IMR-90 (cell line): ENCODE measurements at places on chromosomes 12 and 14. TPM values are rescaled to one million over a fixed set of nuclear protein-coding genes. Genes with fewer than 3 reads are reported as not detected.

DNA sequence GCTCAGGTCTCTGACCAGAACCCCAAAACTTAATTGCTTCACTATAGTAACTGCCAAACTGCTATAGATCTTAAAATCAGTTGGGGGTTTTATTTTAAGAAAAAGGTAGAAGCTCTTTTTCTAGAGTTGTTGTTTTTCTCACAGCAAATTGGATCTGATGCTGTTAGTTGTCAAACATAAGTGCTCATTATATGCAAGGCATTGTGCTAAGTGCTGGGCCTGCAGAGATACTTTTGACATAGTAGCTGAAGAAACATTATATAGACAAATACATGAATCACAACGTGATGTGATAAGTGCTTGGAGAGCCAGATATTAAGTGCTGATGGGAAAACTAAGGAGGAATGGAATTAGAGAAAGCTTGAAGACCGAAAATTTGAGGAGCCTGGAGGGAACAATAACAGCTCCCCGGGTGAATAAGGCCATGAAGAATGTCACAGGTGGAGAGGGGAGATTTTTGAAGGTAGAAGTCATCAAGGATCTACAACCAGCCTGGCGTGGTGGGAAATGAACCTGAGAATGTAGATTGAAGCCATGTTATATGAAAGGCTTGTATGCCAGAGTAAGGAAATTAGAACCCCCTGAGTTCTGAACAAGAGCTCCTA, 126.5 kb downstream of the DYRK2 start:
- peak; percentile 8 for DNase-seq

- no peak for DNase-seq
These were observed 81.5 kb downstream of the EPS8 start for GRCh38 chr12:15707516-15708199.

Gene SSTR1
- 5.5 and 5.6 TPM in 2 replicates for polyA plus RNA-seq

GRCh38 chr12:42987216-42987650, 397.7 kb upstream of the PRICKLE1 start:
- no peak for DNase-seq

Gene SLCO1A2
- polyA plus RNA-seq: not detected in 2 replicates

DNA sequence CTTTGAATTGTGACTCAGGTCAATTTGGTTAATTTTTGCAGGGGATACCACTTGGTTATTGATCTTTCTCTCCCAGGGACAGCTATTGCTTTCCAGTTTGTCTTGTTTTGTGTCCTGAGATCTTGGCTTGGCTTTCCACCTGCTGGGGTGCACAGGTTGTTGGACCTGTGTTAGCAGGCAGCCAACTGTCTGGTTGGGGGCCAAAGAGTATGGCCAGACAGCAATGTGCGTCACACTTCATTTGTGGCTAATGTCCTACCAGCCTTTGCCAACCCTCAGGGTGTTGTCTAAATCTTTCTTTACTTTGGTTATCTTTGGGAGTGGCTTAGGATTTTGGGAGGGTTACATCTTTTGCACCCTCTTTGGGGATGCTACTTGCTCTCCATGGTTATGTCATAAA, 494.9 kb upstream of the ATP2B1 start:
- no peak for DNase-seq

DNA sequence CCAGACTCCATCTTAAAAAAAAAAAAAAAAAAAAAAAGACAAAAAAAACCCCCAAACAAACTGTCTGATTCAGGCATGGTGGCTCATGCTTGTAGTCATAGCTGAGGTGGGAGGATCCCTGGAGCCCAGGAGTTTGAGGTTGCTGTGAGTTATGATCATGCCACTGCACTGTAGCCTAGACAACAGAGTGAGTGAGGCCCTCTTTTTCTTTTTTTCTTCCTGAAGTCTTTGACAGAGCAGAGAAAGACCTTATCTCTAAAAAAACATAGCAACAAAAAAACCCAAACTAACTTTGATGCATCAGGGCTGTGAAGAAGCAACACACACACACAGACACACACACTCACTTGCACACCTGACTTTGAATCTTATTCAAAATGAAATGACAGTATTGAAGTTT, 7.7 kb upstream of the AMN1 start:
- peak; percentile 89 for DNase-seq

GRCh38 chr12:62957233-62957953, 22.4 kb upstream of the PPM1H start:
- DNase-seq: no peak

Gene PAH
- polyA plus RNA-seq: not detected in 2 replicates
